Aorta (tissue), 5 donors: ENCODE measurements at places on chromosomes 7 and 10. TPM values are rescaled to one million over a fixed set of nuclear protein-coding genes. Genes with fewer than 3 reads are reported as not detected.

AGAP3 gene
- 115 TPM for total RNA-seq

DNA sequence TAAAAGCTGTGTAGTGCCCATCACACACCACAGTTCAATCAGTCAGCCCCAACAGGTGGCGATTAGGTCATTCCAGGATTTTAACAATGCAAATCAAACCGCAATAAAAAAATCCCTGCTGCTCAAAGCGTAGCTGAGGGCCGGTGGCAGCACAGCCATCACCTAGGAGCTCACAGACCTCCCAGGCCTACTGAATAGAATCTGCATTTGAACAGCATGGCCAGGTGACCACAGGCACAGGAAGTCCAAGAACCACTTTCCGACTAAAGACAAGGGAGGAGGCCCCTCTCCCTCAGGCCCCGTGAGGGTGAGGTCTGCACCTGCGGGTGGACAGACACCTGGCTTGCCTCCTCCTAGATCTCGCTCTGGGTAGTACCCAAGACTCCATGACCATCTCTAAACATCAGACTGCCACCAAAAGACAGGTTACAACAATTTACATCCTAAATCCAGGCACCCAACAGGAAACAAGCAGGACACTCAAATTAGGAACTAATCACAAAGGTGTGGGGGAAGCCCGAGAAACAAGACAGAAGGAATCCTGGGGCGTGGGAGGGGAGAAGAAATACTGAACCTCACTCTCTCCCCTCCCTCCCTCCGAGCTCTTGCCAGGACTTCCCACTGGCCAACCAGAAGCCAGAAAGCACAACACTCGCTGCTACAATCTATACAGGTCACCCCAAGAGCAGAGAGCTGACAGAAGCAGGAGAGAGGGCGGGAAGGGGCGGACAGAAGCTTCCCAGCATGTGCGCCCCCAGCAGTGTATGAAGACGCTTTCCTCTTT lies 19.2 kb downstream of the GNA12 start:
- peak; percentile 17 for DNase-seq

UCN3 gene
- not detected for total RNA-seq

DNA sequence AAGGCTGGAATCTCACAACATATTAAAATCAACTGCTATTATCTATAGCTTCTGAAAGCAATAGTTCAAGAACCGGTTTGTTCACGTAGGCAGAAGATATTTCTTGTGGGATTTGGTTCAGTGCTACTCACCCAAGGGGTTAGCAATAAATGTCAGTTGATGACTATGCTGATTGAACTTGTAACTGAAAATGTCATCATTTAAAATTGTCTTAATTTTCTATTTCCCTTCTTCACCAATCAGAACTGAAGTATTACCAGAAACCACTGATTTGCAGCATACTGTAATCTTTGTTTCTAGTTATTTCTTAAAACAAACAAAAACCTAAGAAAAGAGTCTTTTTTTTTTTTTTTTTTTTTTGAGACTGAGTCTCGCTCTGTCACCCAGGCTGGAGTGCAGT lies 46.1 kb downstream of the CPEB3 start:
- DNase-seq = no peak

DNA sequence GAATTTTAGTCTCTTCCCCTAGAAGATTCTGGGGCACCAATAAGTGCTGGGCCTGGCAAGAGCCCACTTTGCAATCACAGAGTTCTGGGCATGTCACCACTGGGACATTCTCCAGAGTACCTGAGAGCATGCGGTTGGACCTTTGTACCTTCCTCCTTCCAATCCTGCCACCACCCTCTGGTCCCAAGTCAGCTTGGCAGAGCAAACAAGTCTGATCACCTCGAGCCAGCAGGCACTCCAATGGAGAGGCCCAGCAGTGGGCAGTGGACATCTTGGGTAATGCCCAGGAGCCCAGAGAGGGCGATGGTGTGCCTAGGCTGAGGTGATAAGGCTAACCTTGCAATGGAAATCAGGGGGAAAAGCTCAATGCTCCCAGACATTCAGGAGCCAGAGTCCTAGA lies 43.4 kb downstream of the SH3PXD2A start:
- peak; percentile 34 for DNase-seq

TBATA gene
- not detected for total RNA-seq
